ENCODE measurements at places on chromosomes 5 and 9.

DNA sequence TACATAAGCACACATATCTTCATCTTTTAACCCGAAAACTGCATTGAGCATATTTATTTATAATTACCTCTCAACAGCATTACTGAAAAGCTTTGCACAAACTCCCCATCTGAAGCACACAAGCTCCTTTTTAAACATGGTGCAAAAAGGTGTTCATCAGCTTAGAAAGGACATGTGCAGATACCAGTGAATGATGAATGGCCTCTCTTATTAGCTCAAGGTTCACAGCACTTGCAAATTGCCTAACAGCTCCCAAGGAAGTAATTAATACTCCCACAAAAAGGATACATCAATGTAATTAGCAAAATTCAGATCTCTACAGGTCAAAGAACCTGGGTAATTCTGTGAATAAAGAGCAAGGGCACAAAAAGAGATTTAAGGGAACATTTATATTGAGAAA lies 422.0 kb downstream of the HINT1 start:
- DNase-seq: no peak

DNA sequence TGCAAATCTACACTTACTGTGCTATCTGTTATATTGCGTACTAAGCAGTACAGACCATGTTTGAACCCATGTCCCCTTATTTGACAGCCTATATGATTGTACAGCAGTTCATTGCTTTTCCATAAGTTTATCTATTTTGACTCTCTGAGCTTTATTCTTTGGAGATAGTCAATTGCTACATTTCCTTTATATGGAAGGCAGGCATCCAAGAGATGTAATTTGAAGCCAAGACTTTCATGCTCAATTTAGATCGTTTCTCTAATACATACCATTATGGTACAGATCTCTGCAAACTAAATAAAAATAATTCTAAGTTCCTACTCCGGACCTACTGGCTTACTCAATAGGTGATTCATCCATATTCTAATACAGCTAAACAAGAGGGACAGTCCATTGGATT lies 424.8 kb downstream of the TMEM38B start:
- DNase-seq: no peak

- no peak for DNase-seq
Observed at GRCh38 chr9:85430659-85431338, 311.0 kb downstream of the AGTPBP1 start.

- DNase-seq: no peak
Observed at GRCh38 chr9:89317282-89317681, 1.0 kb upstream of the SECISBP2 start.

GRCh38 chr5:38883842-38884241 lies 38.0 kb downstream of the OSMR start:
- DNase-seq: no peak

DNA sequence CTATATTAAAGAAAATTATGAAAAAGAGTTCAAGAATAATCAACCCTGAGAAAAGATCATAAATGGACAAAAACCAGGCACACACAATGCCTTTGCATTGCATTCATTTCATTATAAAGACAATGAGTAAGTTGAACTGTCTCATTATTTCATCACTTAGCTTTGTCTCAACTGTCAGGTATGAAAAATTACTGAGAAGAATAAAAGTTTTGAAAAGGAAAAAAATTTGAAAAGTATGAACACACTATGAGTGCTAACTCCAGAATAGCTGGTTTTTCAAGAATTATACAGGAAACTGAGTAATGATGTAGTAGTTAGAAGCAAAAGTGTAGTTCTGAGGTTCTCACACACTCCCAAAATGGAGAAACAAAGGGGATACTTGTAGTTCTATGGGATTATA lies 16.3 kb upstream of the ANXA1 start:
- DNase-seq: no peak

DNA sequence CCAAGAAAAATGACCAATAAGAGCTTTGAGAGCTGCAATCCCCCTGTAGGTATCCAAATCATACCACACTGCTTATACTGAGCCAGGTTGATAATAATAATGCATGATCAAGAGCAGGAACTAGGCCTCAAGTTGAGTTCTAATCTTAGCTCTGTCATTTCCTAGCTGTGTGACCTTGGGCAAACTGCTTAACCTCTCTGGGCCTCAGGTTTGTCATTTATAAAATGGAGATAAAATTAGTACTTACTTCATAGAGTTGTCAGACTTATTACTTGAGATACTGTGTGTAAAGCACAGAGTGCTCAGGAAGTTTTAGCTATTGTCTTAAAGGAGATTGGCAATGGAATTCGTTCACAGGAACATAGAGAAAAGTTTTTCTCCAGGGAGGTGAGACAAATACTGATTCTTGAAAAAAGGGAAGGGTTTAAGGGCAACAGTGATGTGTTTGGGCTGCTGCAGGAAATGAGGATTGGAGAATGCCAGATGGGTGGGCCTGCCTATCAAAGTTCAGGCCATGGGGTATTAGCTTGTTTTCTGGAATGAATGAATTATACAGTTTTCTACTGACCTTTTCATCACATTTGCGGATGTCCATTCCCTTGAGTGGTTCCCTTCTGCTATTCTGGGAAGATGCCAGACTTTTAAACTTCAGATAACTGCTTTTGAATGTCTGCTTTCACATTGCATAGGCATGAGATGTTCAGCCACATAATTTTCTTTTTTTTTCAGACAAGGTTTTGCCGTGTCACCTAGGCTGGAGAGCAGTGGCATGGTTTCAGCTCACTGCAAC lies 10.2 kb upstream of the ATP6V0E1 start:
- peak; percentile 75 for DNase-seq

- no peak for DNase-seq
Observed at GRCh38 chr9:17852108-17852507, 273.2 kb downstream of the SH3GL2 start.

DNA sequence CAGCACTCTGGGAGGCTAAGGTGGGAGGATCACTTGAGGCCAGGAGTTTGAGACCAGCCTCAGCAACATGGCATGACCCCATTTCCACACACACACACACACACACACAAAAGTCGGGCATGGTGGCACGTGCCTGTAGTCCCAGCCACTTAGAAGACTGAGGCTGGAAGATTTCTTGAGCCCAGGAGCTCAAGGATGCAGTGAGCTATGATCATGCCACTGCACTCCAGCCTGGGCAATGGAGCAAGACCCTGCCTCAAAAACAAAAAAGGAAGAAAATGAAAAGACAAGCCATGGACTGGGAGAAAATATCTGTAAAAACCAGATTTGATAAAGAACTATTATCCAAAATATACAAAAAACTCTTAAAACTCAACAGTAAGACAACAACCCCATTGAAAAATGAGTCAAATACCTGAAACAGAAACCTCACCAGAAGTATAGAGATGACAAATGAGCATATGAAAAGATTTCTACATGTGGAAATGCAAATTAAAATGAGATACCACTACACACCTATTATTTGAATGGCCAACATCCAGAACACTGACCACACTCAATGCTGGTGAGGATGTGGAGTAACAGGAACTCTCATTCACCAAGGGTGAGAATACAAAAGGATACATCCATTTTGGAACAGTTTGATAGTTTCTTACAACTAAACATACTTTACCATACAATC lies 24.7 kb downstream of the DNAJA1 start:
- no peak for DNase-seq

DNA sequence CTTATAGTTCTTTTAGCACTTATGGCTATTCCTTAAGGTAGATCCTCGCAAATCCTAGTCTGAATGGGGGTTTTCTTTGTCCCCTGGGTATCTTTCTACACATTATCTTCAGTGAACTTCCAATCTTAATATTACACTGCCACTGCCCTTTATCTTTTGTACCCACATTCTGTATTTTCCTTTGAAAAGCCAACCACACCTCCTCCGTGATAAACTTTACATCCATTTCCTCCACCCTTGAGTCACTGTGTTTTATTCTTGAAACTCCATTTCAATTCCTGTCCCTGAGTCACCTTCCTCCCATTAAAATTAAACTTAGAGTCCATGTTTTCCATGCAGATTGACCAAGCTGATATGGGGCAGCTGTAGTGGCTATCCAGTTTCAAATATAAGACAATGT lies 43.2 kb upstream of the RICTOR start:
- peak; percentile 40 for DNase-seq

GRCh38 chr5:94422812-94423211 lies 195.6 kb downstream of the KIAA0825 start:
- peak; percentile 70 for DNase-seq

- no peak for DNase-seq
Observed at GRCh38 chr9:94818178-94818541, 91.7 kb downstream of the AOPEP start.

DNA sequence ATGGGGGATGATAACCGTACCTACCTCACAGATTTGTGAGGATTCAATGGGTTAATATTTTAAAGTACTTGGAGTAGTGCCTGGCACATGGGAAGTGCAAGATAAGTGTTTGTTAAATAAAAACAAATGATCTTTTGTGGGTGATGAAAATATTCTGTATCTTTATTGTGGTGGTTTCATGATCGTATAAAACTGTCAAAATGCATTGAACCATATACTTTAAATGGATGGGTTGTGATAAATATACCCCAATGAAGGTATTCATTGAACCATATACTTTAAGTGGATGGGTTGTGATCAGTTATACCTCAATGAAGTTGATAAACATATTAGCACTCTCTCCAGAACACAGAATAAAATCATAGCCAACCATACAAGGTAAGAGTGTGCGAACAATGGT lies 234.5 kb downstream of the CRB2 start:
- no peak for DNase-seq

DNA sequence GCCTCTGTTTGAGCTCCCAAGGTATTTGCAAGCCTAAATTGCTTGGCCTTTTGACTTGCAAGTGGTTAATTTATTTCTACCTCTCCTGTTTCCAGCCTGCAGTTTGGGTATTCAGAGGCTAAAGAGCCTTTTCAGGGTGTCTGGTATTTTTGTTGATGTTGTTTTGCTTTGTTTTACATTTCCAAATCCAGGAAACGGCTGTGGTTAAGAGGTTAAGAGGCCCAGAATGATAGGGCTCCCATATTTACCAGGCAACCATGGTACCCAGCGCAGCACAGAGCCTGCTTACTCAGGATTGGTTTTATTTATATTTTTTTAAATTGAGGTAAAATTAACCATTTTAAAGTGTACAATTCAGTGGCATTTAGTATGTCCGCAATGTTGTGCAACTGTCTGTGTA lies 92.1 kb downstream of the PDZD2 start:
- no peak for DNase-seq

- DNase-seq: no peak
Observed at GRCh38 chr5:147371290-147371689, 136.5 kb downstream of the STK32A start.

DNA sequence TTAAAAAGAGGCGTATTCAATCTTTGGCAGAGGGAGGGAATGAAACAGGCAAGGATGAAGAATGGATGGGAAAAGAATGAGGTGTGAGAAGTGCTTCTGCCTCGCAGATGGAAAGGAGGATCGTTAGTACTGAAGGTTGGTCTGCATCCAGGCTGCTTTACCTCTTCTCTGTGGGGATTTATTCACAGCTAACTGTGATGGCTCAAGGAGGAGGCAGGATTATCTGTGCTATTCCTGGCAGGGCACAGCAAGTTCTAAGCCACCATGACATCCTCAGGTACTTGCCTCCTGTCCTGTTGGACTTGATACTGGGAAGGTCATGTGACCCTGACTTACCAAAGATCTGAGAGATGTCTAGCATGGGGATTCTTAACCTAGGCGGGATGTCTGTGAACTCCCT lies 84.3 kb downstream of the GDNF start:
- no peak for DNase-seq

- DNase-seq: no peak
Observed at GRCh38 chr9:20317701-20318100, 304.6 kb downstream of the MLLT3 start.

GRCh38 chr5:138829341-138829740 lies 45.8 kb downstream of the LRRTM2 start:
- DNase-seq: peak; percentile 48

GRCh38 chr9:21477466-21477865 lies 4.6 kb downstream of the IFNE start:
- no peak for DNase-seq

GRCh38 chr5:124697501-124697900 lies 48.9 kb downstream of the ZNF608 start:
- DNase-seq: no peak

GRCh38 chr9:120708526-120709224 lies 5.6 kb downstream of the MEGF9 start:
- peak; percentile 56 for DNase-seq

DNA sequence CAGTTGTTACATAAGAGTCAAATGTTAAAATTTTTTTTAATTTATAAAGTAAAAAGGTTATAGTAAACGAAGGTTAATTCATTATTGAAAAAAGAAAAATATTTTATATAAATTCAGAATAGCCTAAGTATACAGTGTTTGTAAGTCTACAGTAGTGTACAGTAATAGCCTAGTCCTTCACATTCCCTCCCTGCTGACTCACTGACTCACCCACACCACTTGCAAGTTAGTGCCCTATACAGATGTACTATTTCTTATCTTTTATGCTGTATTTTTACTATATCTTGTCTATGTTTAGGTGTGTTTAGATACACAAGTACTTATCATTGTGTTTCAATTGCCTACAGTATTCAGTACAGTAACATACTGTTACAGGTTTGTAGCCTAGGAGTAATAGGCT lies 57.6 kb downstream of the MAMDC2 start:
- DNase-seq: peak; percentile 55
